Gastroesophageal sphincter (tissue), 4 donors: ENCODE measurements at places on chromosomes 7 and 10.

DNA sequence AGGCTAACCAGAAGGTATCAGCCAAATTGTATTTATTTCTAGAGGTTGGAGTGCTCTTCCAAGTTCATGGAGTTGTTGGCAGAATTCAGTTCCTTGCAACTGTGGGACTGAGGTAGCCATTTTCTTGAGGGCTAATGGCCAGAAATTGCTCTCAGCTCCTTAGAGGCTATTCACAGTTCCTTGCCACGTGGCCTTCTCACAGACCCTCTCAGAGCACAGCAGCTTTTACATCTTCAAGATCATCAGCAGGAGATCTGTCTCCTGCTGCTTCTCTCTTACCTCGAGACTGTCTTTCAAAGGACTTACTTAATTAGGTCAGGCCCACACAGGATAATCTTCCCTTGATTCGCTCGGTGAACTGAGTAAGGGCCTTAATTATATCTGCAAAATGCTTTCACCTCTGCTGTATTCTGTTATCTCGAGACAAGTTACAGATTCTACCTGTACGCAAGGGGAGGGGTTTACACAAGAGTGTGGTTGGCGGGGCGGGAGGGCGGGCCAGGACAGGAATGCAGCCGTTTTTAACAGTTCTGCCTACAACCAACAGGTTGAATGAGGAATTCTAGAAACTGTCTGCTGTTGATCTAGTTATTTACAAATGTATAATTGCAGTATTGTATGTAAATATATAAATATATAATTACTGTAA, 15.0 kb downstream of the MIOS start:
- ATAC-seq = no peak

GRCh38 chr7:27254625-27255024, 12.0 kb downstream of the EVX1 start:
- ATAC-seq = no peak

- ATAC-seq = peak; percentile 31
Measured at GRCh38 chr10:106043863-106044262, 1120.6 kb downstream of the SORCS1 start.

GRCh38 chr7:32658467-32658869, 163.2 kb downstream of the AVL9 start:
- no peak for ATAC-seq

GRCh38 chr7:32070051-32070405, 179 bp downstream of the PDE1C start:
- ATAC-seq = no peak

DNA sequence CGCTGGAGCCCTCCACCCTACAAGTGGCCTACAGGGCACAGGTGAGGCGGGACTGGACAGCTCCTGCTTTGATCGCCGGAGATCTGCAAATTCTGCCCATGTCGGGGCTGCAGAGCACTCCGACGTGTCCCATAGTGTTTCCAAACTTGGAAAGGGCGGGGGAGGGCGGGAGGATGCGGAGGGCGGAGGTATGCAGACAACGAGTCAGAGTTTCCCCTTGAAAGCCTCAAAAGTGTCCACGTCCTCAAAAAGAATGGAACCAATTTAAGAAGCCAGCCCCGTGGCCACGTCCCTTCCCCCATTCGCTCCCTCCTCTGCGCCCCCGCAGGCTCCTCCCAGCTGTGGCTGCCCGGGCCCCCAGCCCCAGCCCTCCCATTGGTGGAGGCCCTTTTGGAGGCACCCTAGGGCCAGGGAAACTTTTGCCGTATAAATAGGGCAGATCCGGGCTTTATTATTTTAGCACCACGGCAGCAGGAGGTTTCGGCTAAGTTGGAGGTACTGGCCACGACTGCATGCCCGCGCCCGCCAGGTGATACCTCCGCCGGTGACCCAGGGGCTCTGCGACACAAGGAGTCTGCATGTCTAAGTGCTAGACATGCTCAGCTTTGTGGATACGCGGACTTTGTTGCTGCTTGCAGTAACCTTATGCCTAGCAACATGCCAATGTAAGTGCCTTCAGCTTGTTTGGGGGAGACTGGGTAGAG, at the start of gene COL1A2:
COL1A2 (plus strand) TSS at position 459 of the 704 bp plus-strand sequence; CDS start at position 596, 137 bp downstream.
- peak; percentile 85 for ATAC-seq

GRCh38 chr10:44995914-44996669, 4.6 kb upstream of the ZNF22 start:
- peak; percentile 62 for ATAC-seq

GRCh38 chr10:101578192-101578591, 9.9 kb downstream of the POLL start:
- no peak for ATAC-seq

GRCh38 chr7:158241919-158242318, 345.7 kb downstream of the PTPRN2 start:
- ATAC-seq = no peak

DNA sequence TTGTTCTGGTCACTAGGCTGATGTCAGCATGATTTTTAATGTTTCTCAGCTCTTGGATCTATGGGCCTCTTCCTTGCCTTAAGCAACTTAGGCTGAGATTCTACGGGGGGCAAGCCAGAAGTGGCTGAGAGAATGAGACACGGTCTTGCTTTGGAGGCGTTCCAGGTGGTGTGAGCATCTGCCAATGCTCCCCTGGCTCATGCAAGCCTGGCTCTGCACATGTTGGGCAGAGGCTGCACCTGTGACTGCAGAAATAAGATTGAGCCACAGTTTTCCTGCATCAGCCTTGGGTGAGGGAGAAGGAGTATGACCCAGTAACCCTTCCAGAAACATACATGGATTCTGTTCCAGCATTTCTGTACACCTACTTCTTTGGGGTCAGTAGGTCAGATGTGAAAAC, 41.9 kb downstream of the C10orf120 start:
- ATAC-seq = no peak

GRCh38 chr7:756231-756927, 29.3 kb upstream of the PRKAR1B start:
- no peak for ATAC-seq

- ATAC-seq = no peak
Measured at GRCh38 chr10:99536338-99537085, 3.8 kb downstream of the NKX2-3 start.

GRCh38 chr10:72552857-72553256, 73.0 kb downstream of the MICU1 start:
- peak; percentile 58 for ATAC-seq

DNA sequence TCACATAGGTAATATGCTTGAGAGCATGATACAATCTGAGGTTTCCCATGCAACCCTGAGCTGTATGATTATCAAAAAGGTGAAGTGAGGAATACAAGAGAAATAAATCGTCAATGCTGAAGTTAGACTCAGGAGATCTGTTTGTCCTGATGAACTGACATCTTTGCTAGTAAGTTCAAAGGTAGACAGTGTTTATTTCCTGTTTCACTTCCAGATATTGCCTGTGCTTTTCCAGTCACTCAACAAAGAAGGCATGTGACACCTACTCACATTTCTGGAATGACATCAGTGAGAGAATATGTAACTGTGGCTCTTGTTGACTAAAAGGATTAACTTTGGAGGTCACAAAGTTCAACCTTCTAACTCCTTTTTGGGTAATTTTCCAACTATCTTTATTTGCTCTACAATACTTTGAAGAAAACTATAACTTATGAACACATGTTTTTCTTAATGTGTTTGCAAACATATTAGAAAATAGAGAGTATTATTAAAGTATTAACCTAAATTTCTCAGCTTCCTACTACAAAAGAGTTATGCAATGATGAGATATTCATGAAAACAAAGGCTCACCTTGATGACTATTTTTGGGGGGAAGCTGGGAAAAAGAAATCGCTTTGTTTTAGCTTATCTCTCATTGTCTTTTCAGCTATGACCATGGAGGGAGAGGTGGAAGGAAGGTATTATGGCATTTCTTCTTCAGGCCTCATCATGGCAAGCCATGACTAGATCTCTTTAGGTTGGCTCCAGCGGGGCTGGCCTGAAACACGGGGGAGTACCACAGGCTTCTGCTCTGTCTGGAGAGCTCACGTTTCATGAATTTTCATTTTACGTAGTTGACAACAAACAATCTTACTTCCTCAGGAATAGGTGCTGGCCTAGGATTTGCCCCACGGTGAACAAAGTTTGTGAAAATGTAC, 214.7 kb upstream of the SLC26A5 start:
- ATAC-seq = no peak

DNA sequence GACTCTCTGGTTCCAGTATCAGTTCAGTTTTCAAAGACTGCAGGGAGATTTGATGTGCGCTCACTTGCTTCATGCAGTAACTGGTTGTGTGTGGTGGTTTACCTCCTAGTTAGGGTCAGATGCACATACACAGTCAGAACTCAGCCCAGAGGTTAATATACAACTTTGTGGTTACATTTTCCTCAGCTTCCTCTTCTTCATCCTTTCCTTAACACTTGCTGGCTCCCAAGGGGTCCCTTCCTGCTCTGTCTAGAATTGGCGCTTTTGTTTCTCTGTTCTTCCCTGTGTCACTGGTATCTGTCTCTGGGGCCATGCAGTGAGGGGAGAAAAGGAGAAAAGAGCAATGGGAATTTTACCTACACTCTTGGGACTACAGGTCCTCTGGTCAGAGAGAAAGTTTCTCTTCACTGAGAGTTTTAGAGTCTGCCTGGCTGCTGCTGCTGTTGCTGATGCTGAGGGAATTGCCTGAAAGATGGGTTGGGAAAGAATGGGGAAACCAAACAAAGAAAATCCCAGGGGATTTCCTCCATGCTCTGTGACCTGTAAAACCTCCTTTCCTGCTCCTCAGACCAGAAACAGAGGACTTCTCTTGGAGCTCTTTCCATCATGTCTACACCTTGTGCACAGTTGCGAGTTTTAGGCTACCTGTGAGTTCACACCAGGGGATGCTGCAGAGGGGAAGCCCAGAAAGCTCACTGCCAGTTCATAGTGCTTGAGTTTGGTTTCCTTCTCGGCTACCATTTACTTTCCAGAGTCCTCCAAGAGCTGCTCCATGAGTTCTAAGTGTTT, 74.6 kb downstream of the WDFY4 start:
- no peak for ATAC-seq

DNA sequence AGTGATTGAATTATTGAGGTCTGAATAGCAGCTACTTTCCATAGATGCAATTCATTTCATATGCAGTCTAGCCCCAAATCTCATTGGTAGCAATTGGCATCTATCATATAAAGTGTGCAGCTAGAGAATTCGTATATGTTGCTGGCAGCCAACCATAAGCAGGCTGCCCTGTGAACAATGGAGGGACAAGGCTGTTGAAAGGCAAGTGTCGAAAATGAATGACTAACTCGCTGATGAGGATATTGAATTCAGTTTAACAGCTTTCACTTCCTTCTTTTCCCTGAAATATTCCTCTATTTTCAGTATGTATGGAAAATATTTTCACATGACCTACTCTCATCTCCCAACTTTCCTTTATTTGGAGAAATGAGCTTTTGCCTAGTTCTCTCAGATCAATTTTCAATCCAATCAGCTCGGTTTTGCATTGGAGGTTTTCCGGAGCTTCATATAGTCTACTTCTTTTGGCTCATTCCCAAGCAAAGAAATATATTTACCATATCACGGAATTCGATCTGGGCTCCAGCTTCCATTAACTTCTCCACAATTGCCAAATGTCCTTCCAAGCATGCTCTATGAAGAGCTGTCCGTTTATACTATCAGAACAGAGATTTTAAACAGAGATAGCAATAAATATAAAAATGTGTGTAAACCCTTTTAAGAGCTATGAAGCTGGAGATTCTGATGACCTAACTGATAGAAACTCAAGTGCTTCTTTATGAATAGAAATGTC, 3.5 kb downstream of the ANKRD1 start:
- no peak for ATAC-seq

DNA sequence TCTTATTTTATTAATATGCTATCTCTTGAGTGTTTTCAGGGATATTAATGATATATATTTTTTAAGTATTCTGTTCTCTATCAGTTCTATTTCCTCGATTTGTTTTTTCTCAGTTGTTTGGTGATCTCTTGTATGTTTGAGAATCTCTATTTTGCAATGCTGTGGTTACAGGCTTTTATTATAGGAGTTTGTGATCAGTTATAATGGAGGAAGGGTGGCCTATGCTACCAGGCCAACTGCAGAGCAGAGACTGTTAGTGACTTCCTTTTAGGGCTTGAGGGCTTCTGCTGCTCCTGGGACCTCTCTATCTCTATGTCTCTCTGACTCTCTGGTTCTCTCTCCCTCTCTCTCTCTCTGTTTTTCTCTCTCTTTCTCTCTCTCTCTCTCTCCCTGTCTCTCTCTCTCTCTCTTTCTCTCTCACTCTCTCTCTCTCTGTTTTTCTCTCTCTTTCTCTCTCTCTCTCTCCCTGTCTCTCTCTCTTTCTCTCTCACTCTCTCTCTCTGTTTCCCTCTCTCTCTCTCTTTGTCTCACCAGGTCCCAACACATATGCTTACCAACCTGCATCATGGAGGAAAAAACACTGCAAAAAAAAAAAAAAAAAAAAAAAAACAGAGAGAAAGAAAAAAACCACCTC, 69.4 kb upstream of the CAV2 start:
- no peak for ATAC-seq

GRCh38 chr10:4511509-4511908, 314.5 kb upstream of the AKR1E2 start:
- no peak for ATAC-seq

- no peak for ATAC-seq
Measured at GRCh38 chr10:2262878-2263277, 525.6 kb upstream of the ADARB2 start.

- no peak for ATAC-seq
Measured at GRCh38 chr10:34189830-34190229, 625.3 kb downstream of the PARD3 start.

DNA sequence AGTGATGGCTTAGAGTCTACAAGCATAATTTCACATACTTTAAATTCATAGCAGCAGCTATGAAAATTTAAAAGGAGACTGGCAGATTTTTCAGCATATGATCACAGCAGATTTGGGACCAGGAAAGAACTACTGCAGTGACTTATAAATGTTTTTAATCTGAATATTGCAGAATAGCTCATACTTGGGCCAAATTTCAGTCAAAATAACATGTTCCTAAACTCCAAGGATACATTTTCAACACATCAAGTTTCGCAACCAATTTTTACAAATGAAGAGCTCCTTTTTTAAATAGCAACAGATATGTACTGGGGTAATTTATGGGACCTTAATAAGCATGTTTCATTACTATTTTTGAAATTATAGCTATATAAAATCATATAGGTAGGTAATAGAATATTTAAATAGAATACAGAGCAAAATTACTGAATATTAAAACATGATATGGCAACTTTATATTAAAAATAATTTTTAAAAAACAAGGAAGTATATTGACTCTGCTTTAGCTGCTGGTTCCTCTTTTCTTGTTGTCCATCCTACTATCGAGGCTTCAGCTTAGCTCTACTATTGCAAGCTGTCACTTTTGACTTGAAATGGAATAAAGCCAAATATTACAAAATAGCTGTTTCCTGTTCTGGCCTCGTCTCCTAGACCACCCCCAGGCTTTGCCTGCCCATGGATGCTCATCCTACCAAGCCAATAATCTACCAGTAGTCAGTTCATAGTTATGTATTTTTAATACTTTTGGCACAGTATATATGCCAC, 123.1 kb downstream of the NRBF2 start:
- peak; percentile 81 for ATAC-seq

- ATAC-seq = peak; percentile 55
Measured at GRCh38 chr7:954330-955238, at the start of gene ADAP1. TSS of gene ADAP1 (minus strand) at chr7:954680. CDS start at chr7:954477, 203 bp downstream.

GRCh38 chr10:124971276-124971675, 29.4 kb downstream of the ZRANB1 start:
- ATAC-seq = no peak

- ATAC-seq = no peak
Measured at GRCh38 chr7:40436710-40437109, 301.9 kb downstream of the SUGCT start.
